Endothelial cell (in vitro differentiated cells): ENCODE measurements at places on chromosomes 3 and 15. TPM values are rescaled to one million over a fixed set of nuclear protein-coding genes. Genes with fewer than 3 reads are reported as not detected.

DNA sequence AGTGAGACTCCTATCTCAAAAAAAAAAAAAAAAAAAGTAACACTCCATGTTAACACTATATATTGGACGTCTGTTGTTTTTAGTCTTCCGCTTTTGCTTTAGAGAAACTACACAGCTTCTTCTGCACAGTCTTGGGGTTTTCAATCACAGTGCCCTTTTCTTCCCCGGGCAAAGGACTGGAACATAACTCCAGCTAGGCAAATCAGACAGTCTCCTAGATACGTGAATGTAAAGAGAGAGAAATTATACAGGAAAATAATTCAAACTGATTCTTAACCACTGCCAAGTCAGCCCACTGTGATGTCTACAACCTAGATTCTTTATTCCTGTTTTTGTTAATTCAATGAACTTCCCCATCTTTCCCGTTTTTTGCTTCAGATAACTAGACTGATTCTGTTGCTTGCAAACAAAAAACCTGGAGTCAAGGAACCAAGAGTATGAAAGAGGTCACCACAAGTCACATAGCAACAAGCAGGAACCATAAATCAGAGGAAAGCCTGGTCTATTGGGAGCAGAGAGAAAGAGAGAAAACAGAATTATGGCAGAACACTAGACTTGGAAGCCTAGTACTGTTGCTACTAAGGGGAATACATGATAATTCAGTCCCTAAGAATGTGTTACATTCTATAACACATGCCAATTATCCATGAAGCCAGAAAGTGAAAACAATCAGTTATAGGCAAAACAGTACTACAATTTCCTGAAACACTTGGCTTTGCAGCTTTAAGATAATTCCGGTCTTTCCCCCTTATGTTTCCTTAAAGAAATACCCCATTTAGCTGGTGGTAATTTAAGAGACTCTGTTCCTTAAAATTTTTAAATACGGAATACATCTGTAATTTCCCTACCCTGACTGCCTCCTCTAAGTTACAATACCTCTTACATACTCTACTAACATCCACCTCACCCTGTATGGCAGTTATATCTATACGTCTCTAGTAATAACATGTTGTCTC is 63.1 kb downstream of the TBL1XR1 start:
- DNase-seq = no peak
- peaks cover 1% of the 10 kb centered on the region for H3K27me3 ChIP-seq
- H3K4me3 ChIP-seq = no peak overlapping the region
- H3K36me3 ChIP-seq = peaks cover 4% of the 10 kb centered on the region
- H3K4me1 ChIP-seq = peaks cover 26% of the 10 kb centered on the region

FAM3D gene
- total RNA-seq = not detected

DNA sequence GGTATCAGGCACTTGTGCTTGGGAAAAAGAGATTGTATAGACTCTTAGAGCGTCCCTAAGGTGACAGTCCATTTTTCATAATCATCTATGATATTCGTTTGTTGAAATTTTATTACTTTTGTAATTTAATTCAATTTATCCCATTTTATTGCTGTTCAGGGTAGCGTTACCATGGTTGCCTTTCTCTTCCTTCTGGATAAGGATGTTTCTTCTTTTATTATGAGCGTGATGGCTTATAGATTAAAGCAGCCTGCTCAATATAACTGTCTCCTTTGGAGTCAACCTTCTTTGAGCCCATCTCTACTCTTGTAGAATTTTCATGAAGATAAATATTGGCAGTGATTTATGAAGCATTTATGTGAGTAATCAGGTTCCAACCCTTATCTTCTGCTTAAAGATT is 182.0 kb downstream of the LRTM1 start:
- H3K36me3 ChIP-seq = no peaks in the 10 kb centered on the region
- no peak for DNase-seq
- H3K4me1 ChIP-seq = no peaks in the 10 kb centered on the region

DNA sequence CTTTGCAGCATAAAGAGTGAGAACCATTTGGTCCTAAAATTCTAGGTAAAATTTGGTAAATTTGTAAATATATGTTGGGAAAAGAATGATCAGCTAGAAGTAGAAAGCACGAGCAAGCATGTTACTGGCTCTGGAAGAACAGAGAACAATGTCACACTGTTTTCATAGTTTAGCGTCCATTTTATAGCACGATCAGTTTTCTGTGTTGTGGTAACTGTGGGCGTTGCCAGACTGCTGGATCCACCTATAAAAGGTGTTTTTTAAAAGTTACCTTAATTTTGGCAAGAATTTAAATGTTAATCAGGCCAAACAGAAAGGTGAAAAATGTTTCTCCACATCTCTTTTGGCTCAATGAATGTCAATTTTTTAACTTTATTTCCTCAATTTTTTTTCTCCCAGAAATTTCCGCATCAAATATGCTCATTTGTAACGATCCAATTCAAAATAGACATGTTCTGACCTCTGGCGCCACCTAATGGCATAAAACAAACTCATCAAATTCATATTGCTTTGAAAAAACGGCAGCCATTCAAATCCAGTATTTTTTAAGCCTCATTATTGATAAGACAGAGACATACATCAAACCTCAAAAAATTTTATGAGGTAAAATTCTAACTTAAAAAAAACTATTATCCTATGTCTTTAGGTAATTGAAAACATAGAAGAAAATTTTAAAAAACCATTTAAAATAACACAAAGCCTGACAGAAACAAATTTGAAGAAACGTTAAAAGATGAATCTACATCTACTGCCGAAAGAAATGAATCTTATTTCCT is 5.5 kb upstream of the GP5 start:
- DNase-seq = peak; percentile 35
- no peak overlapping the region for H3K4me3 ChIP-seq
- H3K27ac ChIP-seq = no peak overlapping the region
- peaks cover 7% of the 10 kb centered on the region for H3K4me1 ChIP-seq
- no peaks in the 10 kb centered on the region for H3K27me3 ChIP-seq

COL8A1 gene
- total RNA-seq = 5.6 TPM

GRCh38 chr3:98797905-98798304 is 34.8 kb downstream of the ST3GAL6 start:
- no peak overlapping the region for H3K4me3 ChIP-seq
- DNase-seq = no peak
- peaks cover 2% of the 10 kb centered on the region for H3K27me3 ChIP-seq
- no peaks in the 10 kb centered on the region for H3K36me3 ChIP-seq
- no peak overlapping the region for H3K27ac ChIP-seq
- no peaks in the 10 kb centered on the region for H3K4me1 ChIP-seq

DNA sequence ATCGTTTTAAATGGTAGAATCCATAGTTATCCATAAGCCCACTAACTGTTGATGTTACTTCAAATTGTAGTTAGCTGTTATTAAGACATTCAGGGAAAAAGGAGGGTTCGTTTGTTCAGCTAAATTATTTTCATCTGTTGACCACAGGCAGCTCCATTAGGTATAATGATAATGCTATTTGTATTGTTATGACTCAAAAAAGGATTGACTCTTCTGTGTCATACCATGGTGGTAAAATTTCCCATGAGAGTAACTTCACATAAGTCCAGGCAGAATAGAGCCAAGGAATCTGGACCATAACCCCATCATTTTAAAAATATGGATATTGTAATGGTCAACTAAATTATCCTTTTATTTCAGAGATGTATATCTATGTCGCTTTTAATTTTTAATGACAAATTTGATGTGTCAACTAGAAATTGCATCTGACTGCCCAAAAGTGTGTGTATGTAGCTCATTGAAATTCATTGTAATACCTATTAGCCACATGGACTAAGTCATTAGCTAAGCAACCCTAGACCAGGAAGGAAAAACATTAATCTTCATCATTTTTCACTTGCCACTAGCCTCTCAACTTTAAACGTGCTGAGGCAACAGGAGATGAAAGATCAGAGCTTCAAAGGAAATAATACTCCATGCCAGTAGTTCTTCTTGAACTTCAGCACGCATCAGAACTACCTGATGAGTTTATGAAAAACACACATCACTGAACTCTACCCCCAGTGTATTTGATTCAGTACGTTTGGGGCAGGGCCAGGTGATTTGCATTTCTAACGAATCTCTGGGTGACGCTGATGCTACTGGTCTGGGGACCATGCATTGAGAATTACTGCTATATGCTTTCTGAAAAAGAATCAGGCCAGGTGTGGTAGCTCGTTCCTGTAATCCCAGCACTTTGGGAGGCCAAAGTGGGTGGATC is 537.7 kb downstream of the UNC13C start:
- H3K4me1 ChIP-seq = peaks cover 11% of the 10 kb centered on the region
- no peaks in the 10 kb centered on the region for H3K27me3 ChIP-seq
- DNase-seq = no peak
- no peak overlapping the region for H3K27ac ChIP-seq
- H3K4me3 ChIP-seq = no peak overlapping the region

DNA sequence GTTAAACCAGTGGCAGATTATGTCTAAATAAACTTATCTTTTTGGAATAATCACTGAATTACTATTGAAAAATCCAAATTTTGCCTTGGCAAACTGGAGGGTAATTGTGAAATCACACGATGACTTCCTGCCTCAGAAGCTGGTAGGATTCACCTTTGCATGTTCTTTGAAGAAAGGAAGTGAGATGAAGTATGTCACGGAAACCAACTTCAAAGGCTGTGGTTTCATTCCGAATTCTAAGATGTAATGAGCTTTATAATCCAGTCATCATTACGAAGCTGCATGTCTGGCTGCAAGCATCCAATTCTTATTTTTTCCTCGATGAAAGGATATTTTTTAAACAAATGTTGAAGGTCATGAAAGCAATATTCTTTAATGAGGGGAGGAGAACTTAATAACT is 15.0 kb upstream of the ZBED2 start:
- no peak overlapping the region for H3K27ac ChIP-seq
- no peaks in the 10 kb centered on the region for H3K27me3 ChIP-seq
- H3K4me1 ChIP-seq = no peaks in the 10 kb centered on the region
- no peak overlapping the region for H3K4me3 ChIP-seq

PLA2G4E gene
- total RNA-seq = not detected

GRCh38 chr3:191737742-191738141 is 276.8 kb downstream of the PYDC2 start:
- H3K4me3 ChIP-seq = no peak overlapping the region
- peaks cover 2% of the 10 kb centered on the region for H3K27me3 ChIP-seq
- DNase-seq = no peak
- H3K36me3 ChIP-seq = no peaks in the 10 kb centered on the region
- H3K4me1 ChIP-seq = no peaks in the 10 kb centered on the region

DNA sequence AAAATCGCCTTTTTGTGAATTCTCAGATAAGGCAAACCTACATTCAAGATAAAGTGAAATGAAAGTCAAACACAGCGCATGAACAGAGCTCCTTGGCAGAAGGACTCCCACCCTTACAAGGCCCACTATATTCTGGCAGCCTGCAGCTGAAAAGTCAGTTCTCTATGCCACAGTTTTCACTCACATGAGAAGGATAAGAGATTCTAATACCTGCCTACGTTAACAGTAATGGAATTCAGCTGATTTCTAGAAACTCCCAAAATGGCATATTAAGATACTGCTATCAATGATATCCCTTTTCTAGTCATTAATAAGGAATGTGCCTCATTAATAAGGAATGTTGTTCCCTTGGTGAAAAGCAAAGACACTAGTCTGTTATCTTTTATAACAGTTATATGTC is 27.0 kb downstream of the SLC30A4 start:
- no peak overlapping the region for H3K4me3 ChIP-seq
- no peaks in the 10 kb centered on the region for H3K36me3 ChIP-seq
- no peak overlapping the region for H3K27ac ChIP-seq
- H3K27me3 ChIP-seq = no peaks in the 10 kb centered on the region
- no peak for DNase-seq

DNA sequence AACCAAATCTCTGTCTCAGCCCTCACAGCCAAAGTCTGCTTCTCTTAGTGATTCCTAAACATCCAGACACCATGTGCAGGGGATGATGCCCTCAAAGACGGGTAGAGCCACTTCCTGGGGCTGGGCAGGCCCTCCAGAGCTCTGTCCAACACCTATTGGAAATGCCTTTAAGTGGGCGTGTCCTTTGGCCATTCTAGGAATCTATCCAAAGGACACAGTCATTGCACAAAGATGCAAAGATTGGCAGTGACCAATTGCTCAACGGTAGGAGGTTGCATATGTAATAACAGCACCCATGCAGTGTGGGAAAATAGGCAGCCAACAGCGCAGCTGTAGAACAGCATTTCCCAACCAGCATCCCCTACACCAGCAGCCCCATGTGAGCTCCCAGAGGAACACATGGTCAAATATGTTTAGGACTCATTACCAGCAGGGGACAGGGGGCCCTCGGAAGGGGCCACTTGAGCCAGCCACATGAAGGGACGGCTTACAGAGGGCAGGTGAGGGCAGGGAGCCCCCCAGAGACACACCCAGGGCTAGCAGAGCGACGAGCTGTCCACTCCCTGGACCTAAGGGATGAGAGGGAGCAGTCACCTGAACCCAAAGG is 142.8 kb upstream of the IQSEC1 start:
- H3K36me3 ChIP-seq = peaks cover 15% of the 10 kb centered on the region
- H3K4me1 ChIP-seq = no peaks in the 10 kb centered on the region
- no peak for DNase-seq

DNA sequence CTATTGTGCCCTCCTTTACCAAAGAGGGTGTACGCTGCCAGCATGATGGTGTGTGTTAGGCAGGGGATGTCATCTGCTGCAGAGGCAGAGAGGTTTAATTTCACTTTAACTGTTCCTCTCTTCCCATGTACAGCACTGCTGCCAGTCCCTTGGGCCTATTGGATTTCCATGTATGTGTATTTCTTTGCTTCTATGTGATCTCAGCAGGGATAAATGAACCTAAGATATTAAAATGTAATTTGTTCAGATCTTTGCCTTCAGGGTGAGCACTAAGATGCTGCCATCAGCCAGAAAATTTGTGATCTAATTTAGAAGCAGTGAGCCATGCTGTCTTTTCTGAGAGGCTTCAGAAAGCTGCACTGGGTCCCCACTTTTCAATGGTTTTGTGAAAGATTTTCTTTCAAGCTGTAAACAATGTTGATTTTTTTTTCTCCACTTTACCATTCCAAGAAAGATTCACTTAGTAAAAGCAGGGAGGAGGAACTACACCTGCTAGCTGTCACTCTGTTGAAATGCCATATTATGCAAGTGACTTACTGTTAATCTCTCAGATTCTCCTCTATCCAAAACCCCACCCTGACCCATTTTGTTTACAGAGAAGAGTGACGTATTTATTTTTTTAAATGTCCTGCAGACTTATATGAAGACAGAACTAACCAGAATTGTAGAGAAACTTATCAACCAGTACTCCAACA is 261.9 kb downstream of the TBL1XR1 start:
- H3K27ac ChIP-seq = no peak overlapping the region
- peaks cover 5% of the 10 kb centered on the region for H3K36me3 ChIP-seq
- no peaks in the 10 kb centered on the region for H3K4me1 ChIP-seq

DNA sequence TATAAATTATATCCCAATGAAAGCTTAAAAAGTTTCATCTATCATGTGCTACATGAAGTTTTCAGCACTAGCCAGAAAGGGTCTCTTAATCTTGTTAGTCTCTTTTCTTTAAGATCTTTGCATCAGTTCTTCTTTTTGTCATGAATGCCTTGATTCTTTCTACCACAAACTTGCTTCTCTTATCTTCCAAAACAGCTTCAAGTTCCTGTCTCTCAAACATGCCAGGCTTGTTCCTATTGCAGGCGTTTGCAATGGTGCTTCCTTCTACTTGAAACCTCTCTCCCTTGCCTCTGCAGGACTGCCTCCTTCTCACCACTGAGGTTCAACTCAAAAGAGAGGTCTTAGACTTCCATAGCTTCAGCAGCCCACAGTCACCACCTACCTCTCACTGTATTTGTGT is 104.3 kb upstream of the FRMD4B start:
- H3K27me3 ChIP-seq = no peaks in the 10 kb centered on the region
- peaks cover 28% of the 10 kb centered on the region for H3K4me1 ChIP-seq
- peak overlapping the region; percentile 38 for H3K27ac ChIP-seq
- H3K36me3 ChIP-seq = peaks cover 5% of the 10 kb centered on the region
- no peak overlapping the region for H3K4me3 ChIP-seq

AADACL2 gene
- total RNA-seq = not detected
